Adrenal gland (tissue), 19 donors: ENCODE measurements at places on chromosomes 5 and 9. TPM values are rescaled to one million over a fixed set of nuclear protein-coding genes. Genes with fewer than 3 reads are reported as not detected.

- no peak for DNase-seq
- H3K27ac ChIP-seq: no peak overlapping the region
- no peak overlapping the region for H3K4me3 ChIP-seq
- H3K27me3 ChIP-seq: no peaks in the 10 kb centered on the region
- H3K36me3 ChIP-seq: no peaks in the 10 kb centered on the region
- peaks cover 14% of the 10 kb centered on the region for H3K4me1 ChIP-seq
Observed at GRCh38 chr9:15433661-15434060, 11.0 kb downstream of the SNAPC3 start.

DNA sequence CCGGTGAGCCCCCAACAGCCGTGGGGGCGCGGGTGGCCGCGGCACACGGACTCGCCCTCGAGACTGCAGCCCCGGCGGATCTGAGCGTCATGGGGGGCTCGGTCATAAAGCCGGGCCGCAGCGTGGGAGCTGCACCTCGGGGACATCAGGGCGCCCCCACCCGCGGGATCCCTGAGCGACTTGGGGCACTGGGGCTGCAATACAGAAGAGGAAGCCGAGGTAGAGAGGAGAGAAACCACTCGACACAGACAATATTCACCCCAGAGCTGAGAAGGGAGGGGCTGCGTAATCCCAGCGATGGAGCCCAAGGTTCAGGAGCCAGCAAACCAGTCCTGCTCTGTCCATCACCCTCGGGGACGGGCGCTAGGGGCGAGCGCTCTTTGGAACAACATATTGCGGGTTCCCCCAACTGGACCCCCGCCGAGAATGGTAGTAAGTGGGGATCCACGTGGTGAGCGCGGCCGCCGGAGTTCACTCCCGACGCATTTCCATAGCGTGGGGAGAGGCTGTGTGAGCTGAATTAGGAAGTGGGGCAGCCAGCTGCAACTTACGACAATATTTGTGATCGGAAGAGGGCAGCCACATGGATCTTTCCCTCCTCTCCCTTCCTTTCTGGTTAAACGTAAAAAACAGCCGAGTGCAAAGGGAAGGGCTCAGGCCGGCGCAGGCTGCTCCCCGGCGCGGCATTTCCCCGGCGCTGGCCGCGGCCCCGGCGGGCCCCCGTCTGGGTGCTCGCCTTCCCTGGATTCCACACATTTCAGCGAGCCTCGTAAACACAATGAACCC, 9.9 kb downstream of the PTCH1 start:
- H3K27me3 ChIP-seq: no peaks in the 10 kb centered on the region
- H3K27ac ChIP-seq: peak overlapping the region; percentile 80
- DNase-seq: peak; percentile 52
- no peaks in the 10 kb centered on the region for H3K36me3 ChIP-seq

DNA sequence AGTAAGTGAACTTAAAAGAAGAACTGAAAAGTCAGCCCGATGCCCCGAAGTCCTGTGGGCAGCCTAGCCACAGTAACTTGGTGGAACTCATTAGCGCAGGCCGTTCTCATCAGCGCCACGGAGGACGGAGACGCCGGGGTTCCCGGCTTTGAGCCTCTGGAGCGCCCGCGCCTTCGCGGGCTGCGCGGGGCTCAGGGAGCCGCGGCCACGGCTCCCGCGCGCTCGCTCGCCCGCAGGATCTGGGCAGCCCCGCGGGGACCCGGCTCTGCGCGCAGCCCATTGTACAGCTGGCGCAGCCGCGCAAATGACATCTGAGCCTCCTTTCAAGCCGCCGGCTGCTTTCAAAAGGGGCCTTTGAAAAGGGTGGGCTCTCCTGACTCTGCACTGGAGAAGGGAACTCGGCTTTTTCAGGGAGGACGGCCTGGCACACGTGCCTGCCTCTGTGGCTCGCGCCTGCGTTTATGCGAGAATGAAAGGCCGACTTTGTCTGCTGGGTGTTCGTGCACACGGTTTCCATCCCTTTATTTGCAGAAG, 40.7 kb downstream of the TLR4 start:
- H3K27ac ChIP-seq: no peak overlapping the region
- no peaks in the 10 kb centered on the region for H3K36me3 ChIP-seq
- peak; percentile 19 for DNase-seq
- no peak overlapping the region for H3K4me3 ChIP-seq

DNA sequence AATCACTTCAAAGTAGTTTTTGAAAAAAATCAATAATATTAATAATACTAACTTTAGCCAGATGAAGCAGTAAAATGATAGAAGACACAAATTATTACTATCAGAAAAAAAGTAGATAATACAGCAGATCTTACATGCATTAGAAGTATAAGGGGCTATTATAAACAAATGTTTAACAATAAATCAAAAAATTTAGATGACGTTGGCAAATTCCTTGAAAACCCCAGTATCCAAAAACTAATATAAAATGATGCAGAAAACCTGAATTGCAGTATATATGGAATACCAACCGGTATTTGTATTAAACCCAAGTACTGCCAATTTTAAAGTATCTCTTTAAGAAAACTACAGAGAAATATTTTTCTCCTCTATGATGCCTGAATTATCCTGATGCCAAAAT, 573.3 kb upstream of the CTNND2 start:
- no peak overlapping the region for H3K4me3 ChIP-seq
- no peaks in the 10 kb centered on the region for H3K27me3 ChIP-seq
- no peak for DNase-seq

DNA sequence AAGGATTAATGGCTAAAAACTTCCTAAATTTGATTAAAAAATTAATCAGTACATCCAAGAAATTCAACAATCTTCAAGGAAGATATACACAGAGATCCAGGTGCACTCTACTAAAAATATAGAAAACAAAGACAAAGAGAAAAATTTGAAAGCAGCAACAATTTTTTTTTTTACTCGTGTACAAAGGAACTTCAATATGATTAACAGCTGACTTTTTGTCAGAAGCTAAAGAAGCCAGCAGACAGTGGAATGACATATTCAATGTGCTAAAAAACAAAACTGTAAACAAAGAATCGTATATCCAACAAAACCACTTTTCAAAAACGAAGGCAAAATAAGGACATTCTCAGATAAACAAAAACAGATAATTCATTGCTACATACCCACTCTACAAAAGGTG, 234.6 kb downstream of the FSTL4 start:
- no peak overlapping the region for H3K4me3 ChIP-seq
- no peaks in the 10 kb centered on the region for H3K27me3 ChIP-seq
- no peak for DNase-seq

GRCh38 chr9:84501587-84501986, 161.0 kb upstream of the SLC28A3 start:
- no peak overlapping the region for H3K4me3 ChIP-seq
- no peaks in the 10 kb centered on the region for H3K36me3 ChIP-seq
- DNase-seq: no peak

DNA sequence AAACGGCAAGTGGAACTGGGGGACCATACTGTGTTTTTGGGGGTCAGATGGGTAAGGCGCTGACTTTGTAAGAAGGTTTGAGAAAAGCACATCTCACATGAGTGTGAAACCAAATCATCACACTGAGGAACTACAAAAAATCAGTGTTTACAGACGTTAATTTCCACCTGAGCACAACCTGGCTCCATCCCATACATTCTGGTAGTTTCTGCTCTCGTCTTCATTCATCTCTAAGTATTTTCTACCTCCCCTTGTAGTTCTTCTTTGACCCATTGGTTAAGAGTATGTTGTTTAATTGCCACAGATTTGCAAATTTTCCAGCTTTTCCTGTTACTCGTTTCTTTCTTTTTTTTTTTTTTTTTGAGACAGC, 8.9 kb upstream of the DPP7 start:
- H3K36me3 ChIP-seq: no peaks in the 10 kb centered on the region
- H3K27ac ChIP-seq: no peak overlapping the region
- no peak overlapping the region for H3K4me3 ChIP-seq
- no peaks in the 10 kb centered on the region for H3K27me3 ChIP-seq

DNA sequence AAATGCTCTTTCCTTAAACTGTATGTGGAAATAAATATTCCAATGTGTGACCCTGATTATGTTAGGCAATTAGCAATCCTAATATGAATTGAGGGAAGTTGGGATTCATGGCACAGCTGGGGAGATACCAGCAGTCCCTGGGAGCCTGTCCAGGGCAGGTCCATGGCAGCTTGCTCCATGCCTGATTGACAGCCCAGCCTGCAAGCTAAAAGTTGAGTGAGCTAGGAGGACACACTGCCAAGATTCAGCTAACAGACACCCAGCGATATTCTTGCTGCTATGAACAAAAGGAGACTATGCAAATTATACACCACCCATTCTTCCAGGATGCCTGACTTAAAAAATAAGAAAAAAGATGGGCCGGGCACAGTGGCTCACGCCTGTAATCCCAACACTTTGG, 6.2 kb downstream of the TGFBI start:
- no peaks in the 10 kb centered on the region for H3K4me1 ChIP-seq
- no peaks in the 10 kb centered on the region for H3K36me3 ChIP-seq
- H3K27ac ChIP-seq: no peak overlapping the region
- DNase-seq: no peak
- no peaks in the 10 kb centered on the region for H3K27me3 ChIP-seq

DNA sequence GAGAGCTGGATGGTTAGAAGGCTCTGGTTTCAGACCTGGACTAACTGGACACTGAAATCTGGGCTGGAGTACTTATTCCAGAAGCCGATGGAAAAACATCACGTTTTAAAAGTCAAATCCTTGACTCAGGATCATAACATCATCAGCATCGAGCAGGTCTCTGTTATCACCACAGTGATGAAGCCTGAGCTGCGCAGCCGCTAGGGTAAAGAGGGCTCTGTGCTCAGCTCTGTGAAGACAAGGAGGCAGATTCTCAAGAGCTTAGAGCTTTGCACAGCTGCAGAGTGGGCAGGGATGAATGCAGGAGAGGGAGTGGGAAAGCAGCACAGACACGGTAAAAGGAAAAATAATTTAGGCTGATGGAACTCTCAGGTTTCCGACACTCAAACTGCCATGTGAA, 208.8 kb upstream of the TAS2R1 start:
- H3K27me3 ChIP-seq: no peaks in the 10 kb centered on the region
- no peaks in the 10 kb centered on the region for H3K36me3 ChIP-seq
- no peak overlapping the region for H3K4me3 ChIP-seq
- DNase-seq: no peak
- no peak overlapping the region for H3K27ac ChIP-seq
- no peaks in the 10 kb centered on the region for H3K4me1 ChIP-seq

- DNase-seq: no peak
- H3K36me3 ChIP-seq: no peaks in the 10 kb centered on the region
- no peak overlapping the region for H3K27ac ChIP-seq
- H3K4me1 ChIP-seq: no peaks in the 10 kb centered on the region
Observed at GRCh38 chr5:174829511-174829864, 105.1 kb downstream of the MSX2 start.

- H3K4me1 ChIP-seq: peaks cover 1% of the 10 kb centered on the region
- no peak for DNase-seq
- H3K27me3 ChIP-seq: peaks cover 48% of the 10 kb centered on the region
- H3K4me3 ChIP-seq: no peak overlapping the region
Observed at GRCh38 chr5:51394609-51395008, 11.4 kb downstream of the ISL1 start.

- no peak for DNase-seq
- H3K27ac ChIP-seq: no peak within 1 kb of the TSS
- H3K27me3 ChIP-seq: peaks cover 28% of the 10 kb centered on the region
- peaks cover 4% of the 10 kb centered on the region for H3K4me1 ChIP-seq
- H3K4me3 ChIP-seq: no peak within 1 kb of the TSS
Observed at GRCh38 chr5:64690417-64691151, at the start of gene SHISAL2B. Gene SHISAL2B, plus strand, starts transcription at chr5:64690503. Its CDS starts 121 bp downstream, at chr5:64690624.

The MEGF9 gene
- total RNA-seq: 13.9 TPM

The TMEM252 gene
- total RNA-seq: not detected

The IL7R gene
- total RNA-seq: 10.5 TPM
